Psoas muscle (tissue), 8 donors: ENCODE measurements at places on chromosomes 4 and X. TPM values are rescaled to one million over a fixed set of nuclear protein-coding genes. Genes with fewer than 3 reads are reported as not detected.

DNA sequence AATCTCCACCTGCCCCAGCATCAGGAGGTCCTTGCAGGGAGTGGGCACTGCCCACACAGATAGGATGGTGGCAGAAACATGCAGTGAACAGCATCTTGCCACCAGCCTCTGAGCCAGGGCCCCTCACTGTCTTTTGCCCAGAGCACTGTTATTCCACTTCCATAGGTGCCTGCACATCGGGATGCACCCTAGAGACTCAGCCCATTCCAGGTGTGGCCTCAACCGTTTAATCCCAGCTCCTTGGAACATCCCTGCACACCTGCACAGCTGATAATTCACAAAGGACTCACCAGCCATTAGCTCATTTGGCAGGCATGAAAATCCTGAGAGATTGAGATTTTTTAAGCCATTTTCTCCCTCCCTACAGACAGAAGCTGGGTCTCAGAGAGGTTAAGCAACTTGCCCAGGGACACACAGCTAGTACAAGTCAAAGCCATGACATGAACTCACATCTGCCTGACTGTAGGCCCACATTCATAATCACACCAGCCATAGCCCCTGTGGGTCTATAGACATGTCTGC, 116.3 kb downstream of the EFNB1 start:
- DNase-seq, result no peak

- no peak for DNase-seq
These were observed 391.0 kb downstream of the SPRY1 start for GRCh38 chr4:123787512-123788080.

AFP gene
- total RNA-seq, result not detected

DNA sequence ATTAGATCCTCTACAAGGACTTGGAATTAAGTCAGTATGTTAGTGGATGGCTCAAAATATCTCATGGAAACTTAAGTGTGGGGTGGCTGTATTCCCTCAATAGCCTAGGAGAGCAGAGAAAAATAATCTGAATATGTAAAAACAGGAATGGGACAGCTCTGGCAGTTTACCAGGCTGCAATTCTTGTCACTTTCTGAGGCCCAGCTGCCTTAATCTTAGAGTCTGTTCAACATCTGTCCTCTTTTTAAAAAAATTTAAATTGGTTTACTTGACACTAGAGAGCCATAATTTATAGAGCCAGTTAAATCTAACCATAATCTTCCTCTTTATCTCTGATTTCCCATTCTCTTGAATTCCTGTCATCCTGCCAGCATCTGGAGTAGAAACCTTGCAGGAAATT, 109.2 kb upstream of the CXCL13 start:
- no peak for DNase-seq

GRCh38 chr4:15436513-15436912, 8.7 kb downstream of the C1QTNF7 start:
- no peak for DNase-seq

DNA sequence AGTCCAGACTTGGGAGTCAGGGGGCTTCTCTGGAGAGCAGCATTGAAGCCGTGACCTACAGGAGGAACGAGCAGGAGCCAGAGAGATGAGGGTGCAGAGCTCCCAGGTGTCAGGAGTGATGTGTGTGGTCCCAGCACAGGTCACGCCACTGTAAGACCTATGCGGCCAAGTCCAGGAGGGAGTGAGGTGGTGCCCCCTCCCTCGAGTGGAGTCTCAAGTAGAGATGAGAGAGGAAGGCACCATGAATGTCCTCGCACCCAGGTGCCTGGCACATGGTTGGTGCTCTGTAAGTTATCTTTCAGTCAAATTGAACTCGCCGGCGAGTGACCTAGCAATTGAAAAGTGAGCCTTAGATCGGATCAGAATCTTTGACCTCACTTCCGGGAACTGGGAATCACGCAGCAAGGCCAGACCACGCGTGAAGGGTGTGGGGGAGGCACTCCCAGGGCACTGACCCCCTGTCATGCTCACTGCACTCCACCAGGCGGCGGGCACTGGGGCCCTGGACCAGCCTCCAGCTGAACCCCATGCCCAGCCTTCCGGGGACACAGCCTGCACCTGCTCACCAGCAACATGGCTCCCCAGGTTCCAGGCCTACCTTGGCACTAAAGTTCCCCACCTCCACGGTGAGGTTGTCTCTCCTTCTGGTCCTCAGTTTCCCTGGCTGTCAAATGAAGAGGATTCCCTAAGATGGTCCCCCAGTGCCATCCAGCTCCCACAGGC, 127.4 kb downstream of the HMX1 start:
- no peak for DNase-seq

GRCh38 chr4:3364634-3365314, 72.0 kb downstream of the RGS12 start:
- no peak for DNase-seq
